Heart left ventricle (tissue), 16 donors: ENCODE measurements at places on chromosomes 16 and 17.

DNA sequence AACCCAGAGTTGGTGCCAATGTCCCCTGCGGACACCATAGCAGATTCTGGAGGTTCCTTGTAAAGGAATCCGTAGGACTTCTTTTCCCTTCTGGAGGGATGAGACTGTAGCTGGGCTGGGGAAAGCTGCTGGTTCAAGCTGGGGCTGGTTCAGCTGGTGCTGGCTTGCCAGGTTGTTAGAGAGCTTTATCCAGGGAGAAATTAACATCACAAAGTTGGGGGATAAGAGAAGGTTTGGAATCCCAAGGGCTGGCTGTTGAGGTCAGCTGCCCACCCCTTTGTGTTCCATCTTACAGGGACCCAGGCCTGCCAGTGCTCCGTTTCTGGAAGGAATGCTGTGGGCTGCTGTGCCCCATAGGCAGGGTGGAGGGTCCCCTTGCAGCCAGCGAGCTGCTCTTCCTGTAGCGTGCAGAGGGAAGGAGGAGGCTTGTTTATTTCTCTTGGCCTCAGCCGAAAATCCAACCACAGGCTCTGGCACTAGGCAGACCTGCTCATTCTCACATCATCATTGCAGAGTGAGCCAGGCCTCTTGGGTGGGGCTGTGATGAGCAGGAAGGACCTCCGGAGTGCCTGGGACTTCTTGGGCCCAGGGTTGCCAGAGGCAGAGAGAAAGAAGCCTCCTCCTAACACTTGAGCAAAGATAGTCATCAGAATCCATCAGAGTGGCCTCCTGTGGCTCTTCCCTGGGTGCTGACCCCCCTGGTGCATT is 251.1 kb downstream of the SEC14L1 start:
- no peak for DNase-seq

DNA sequence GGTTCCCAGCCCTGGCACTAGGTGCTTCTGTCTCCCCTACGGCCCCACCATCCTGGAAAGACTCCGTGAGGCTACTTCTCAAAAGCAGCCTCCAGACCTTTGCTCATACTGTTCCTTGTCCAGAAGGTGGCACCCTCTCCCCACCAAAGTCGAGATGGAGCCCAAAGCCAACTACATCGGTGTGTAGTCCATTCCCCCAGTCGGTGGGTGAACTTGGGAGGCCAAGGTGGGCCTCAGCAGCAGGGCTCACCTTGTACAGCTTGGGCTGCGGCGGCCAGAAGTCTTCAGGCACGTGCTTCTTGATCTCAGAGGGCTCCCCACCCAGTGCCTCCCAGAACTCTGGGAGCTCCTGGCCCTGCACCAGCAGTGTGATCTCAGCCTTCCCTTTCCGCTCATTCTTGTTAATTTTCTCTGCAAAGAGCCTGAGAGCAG is 10.2 kb downstream of the FLII start:
- peak; percentile 72 for DNase-seq

DNA sequence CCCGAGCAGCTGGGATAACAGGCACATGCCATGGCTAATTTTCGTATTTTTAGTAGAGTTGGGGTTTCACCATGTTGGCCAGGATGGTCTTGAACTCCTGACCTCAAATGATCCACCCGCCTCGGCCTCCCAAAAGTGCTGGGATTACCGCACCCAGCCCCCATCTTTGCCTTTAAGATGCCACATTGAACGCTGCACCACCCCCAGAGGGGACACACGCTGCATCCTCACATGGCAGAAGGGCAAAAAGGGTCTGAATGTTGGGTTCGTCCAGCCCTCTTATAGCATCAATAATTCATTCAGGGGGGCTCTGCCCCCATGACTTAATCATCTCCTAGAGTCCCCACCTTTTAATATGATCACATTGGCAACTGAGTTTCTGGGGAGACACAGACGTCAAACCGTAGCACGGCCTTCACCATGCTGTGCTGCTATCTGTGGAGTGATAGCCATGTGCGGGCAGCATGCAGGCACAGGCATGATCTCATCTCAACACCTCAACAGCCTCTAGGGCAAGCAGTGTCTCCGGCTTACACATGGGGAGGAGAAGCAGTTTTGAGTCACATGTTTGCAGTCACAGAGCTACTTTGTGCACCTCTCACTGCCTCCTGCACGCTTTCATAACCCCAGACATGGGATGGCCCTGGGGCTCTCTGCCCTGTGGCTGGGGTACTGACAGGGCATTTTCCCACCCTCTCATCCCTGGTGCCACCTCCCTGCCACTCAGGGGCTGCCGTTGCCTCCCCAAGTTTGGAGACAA is 30.0 kb downstream of the IL21R start:
- no peak for DNase-seq

GRCh38 chr17:338442-339192 is 14.0 kb downstream of the RPH3AL start:
- no peak for DNase-seq

DNA sequence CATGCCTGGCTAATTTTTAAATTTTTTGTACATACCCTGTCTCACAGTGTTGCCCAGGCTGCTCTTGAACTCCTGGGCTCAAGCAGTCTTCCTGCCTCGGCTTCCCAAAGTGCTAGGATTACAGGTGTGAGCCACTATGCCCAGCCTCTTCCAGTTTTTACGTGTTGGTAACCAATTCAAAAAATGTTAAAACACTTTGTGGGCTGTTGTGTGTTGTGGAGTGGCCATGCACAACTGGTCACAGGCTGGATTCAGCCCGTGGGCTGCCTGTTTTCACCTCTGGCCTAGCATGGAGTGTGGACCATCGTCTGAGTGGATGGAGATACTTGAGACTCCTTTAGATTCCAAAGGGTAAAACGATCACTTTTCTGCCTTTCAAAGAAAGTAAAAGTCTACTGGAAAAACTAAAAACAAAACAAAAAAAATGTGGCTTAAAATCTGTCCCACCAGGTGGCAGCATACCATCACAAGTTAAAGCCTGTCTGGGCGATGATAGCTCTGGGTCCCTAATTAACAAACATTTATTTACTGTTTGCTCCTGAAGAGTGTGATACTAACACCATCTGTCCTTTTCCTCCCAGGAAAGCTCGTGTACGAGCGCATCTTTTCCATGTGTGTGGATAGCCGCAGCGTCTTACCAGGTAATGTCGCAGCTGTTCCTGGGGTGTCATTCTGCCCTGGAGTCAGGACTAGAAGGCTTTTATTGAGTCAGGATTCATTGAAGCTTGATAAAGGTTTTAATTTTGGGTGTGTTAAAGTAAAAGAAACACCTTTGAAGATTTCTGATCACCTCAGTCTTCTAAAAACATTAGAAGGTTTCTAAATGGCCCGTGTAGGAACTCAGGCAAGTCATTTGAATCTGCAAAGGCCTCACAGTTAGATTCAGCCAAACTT is 45.8 kb downstream of the VPS35L start:
- DNase-seq, result no peak

- DNase-seq, result no peak
These were observed 183.4 kb upstream of the XYLT1 start for GRCh38 chr16:17654142-17654541.

DNA sequence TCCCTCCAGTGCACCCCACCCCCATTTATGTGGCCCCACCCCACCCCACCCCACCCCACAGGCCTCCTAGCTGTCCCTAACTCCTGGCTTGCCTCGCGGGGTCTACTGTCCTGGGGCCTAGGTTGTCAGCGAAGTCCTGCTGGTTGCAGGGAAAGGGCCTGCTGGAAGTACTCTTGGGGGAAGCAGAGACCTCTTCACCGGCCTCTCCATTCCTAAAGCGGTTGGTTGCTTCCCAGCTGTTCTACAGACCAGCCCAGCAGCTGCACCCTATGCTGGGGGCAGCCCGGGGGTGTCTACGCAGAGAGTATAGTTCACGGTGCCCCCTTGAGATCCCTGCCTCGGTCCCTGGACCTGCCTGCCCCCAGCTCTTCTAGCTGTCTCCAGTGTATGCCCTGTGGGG is 56.2 kb downstream of the BAIAP2 start:
- DNase-seq, result no peak

DNA sequence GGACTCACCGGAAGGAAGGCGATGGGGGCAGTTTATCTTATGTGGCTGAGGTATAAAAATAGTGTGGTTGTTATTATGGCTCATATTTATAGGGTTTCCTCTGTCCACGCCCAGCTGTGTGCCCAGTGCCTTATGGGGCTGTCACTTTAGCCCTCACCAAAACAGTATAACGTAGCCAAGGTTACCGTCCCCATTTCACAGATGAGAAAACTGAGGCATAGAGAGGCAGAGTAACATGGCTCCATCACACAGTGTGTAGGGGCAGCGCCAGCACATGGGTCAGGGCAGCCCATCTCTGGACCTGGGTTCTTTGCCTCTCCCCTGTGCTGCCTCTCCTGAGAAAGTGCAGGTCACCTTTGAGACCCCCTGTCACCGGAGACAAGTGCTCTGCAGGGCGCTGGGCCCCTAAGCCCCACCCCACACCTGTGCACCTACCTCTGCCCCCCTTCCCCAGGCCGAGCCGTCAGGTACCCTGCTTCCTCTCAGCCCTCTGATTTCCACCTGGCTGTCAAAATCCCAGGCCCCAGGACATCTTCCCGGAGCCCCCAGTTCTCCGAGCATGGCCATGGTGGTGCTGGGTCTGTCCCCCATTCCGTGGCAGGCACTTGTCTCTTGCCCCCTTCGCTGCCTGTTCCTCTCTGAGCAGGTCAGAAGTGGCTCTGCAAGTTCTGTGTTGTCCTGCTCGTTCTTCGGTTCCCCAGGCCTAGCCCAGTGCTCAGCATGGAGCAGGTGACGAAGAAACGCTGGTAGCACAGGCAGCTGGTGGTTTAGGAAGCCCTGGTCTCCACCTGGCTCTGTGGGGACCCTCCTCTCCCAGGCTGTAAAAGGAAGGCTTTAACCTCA is 7.2 kb downstream of the KIAA0513 start:
- no peak for DNase-seq

DNA sequence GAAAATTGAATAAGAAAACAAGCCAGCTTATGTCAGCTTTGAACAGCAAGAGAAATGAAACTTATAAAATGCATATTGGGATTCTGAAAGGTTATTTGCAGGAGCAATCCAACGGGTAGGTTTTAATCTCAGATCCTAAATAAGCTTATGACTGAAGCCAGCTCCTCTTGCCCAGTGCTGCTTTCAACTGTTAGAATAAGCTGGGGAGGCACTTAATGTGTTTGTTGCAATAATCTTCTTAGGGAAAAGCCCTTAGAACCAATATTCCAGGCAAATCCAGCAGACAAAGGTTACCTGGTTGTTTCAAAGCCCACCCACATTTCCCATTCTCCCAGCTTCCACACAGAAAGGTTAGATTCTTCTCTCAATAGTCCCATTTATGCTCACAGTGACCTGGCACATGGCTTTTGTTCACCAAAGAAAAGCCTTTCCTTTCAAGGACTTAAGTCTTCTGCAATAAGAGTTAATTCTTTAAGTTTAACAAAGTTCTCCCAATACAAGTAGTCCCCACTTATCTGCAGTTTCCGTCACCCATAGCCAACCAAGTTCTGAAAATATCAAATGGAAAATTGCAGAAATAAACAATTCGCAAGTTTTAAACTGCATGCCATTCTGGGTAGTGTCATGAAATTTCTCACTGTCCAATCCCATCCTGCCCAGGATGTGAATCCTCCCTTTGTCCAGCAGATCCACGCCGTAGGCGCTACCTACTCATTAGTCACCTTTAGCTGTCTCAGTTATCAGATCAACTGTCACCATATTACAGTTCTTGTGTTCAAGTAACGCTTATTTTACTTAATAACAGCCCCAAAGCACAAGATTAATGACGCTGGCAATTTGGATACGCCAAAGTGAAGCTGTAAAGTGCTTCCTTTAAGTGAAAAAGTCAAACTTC is 5.9 kb downstream of the TEX2 start:
- DNase-seq, result no peak

DNA sequence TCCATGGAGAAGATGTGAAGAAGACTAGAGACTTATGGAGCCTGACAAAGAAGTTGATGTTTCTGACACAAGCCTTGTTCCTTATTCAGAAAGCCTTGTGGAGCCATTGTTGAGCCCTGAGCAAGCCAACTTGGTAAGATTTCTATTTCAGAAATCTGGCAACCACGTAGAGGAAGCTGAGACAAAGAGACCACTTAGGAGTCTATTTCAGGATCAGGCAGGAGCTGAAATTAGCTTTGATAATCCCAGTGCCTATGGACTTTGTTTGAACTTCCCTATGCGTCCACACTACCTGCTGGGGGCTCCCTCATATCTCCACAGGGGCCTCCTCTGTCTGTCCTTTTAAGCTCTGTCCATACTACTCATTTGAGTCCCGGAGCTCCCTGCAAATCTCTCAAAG is 540.0 kb upstream of the GOT2 start:
- no peak for DNase-seq

DNA sequence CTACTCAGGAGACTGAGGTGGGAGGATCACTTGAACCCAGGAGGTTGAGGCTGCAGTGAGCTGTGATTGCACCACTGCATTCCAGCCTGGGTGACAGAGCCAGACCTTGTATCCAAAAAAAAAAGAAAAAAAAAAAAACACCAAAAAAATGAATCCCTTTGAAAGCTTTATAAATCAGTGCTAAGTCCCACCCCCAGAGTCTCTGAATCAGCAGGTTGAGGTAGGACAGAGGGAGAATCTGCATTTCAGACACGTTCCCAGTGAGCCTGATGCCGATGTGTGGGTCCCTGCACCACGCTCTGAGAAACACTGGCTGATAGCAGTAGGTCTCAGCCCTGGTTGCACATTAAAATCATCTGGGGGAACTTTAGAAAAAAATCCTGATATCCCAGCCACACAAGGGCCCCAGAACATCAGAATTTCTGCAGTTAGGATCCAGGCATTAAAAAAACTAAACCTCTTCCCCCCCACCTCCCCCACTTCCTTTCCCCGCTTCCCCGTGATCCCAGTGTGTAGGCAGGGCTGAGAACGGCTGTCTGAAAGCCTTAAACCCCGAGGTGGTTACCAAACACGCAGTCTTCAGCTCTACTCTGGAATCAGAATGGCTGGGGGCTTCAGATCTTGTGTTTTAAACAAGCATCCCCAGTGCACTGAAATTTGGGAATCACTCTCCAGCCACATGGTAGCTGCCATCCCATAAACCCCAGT is 27.3 kb upstream of the GPRC5B start:
- DNase-seq, result no peak

- DNase-seq, result no peak
These were observed 5.0 kb downstream of the RPL3L start for GRCh38 chr16:1949507-1949906.

- no peak for DNase-seq
These were observed 301.0 kb upstream of the MAF start for GRCh38 chr16:79901522-79901921.

DNA sequence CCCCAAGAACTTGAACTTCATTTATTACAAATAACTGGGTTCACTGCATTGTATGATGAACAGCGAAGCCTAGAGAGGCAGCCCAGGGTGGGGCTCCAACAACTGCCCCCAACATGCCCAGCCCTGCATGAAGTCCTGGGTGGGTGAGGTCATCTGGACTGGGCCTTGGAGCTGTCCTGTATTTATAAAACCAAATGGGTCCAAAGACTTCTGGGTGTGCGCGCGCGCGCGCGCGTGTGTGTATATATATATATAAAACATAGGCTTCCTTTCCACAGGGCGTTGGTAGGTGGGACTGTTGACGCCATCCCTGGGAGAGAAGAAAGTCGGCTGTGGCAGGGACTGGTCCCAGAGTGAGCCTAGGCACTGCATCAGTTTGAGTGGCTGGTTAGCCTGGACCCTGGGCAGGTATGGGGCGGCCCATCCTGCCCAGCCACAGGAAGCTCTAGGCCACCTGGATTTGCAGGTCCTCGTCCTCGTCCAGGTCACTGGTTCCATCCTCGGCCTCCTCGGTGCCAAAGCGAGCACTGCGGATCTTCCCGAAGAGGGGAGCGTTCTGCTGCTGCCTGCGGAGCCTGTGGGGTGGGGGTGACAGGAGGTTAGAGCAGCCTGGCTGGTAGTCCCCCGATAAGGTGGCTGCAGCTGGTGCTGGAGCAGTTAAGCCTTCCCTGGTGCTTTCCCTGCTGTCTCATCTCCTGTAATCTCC is 23.9 kb downstream of the CCDC102A start:
- no peak for DNase-seq
